ENCODE measurements at places on chromosomes 3 and 15.
A peak's percentile ranks its signal among the peaks of the same experiment; 100 is the strongest.

GRCh38 chr3:107676469-107677309, 153.9 kb downstream of the BBX start:
- DNase-seq: no peak

DNA sequence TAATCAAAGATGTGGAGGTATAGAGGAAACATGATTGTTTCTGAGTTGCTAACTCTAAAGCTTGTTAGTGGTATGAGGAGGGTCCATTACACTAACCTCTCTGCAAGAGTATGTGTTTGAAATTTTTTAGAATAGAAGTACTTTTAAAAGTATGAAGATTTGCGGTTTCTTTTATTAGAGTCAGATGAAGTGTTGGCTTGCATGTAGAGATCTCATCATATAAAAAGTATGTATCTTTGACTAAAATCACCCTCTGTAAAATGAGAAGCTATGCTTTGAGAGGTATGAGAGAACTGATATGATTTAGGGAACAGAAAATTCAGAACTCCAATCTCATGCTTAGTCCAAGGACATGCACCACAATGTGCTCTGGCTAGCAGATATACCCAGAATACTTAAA, 140.4 kb upstream of the MBNL1 start:
- DNase-seq: no peak

DNA sequence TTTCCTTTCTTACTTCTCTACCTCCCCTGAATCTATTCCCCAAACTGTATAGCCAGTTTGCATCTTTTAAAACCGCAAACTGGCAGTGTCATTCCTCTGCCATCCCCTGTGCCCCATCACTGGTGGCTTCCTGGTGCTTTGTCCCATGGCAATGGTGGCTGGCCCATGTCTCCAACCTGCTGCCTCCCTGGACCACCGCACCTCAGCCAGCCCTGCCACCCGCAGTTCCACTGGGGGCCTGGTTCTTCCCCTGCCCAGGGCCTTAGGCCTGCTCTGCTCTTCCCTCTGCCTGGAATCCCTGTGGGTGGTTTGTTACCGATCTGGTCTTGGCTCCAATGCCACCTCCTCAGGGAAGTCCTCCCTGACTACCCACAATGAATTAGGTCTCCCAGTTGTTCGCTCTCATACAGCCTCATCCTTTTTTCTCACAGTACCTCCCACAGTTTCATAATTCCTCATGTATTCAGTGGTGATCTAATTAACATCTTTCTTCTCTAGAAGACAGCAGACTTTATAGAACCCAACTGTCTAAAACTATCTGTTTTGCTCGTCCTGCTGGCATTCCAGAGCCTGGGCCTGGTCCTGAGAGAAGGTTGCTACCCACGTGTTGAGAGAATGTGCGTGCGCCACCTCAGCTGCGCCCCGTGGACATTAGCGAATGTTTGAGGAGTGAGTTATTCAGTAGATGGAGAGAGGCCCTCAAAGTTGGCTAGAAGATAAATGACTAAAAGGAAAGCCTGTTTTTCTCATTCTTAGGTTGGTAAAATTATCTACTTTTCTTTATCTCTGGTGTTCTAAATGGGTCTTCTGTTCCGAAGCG, 130.1 kb downstream of the DNAJB8 start:
- no peak for DNase-seq

DNA sequence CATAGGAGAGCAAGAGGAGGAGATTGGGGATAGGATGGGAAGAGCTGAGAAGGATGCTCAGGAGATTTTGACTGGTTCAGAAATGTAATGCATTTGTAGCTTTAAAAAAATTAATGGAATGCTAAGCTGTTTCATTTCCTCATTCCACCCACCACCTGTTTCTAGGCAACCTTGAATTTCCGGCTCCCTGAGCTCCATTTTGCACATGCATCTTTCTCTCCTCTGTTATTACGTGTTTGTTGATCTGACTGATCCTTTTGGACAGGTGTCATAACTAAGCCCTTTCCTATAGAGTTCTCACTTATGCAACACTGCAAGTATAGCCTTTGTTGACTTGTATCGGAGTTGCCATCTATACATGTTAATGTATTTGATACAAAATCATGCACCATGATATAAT, 4.3 kb downstream of the TMPRSS7 start:
- DNase-seq: no peak

DNA sequence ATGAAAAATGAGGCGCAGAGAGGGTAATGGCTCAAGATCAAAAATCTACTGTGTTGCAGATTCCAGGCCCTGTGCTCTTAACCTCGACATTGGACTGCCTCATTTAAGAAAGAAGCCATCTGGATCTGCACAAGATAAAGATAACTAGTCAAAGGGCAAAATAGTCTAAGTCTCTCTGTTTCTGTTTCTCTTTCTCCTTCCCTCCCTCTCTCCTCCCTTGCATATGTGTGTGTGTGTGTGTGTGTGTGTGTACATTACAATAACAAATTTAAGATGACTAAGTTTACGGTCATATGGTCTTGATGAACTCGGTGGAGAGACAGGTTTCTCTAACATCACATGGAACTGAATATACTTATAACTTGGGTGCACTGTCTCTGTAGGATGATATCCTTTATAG, 69.2 kb downstream of the MEIS2 start:
- no peak for DNase-seq

DNA sequence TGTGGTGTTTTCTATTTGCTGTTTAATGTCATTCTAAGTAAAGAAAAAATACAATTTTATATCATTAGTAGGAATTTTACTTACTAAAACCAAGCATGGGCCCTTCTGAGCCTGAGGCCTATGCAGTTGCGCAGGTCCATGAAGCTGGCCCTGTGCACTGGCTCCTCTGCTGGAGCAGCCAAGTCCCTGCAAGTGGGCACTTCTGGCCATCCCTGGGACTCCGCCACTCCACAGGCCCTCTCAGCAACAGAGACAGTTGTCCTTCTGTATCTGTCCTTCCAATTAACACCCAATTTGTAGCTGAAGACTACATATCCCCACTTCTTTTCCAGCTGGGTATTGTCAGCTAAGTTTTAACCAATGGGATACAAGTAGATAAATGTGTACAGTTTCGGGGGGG, 49.9 kb upstream of the RYK start:
- no peak for DNase-seq

DNA sequence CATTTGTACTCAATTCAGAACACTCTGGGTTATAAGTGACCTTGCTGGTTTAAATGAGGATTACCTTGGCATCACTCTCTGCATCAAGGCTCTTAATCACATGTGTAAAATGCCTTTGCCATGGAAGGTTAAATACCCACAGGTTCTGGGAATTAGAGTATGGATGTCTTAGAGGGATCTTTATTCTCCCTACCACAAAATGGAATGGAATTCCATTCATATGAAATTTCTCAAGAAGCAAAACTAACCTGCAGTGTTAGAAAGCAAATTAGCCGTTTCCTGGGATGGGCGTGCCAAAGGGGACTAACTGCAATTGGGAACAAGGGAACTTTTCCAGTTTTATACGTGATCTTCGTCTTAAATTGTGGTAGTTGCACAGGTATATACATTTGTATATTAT, 39.8 kb downstream of the TBL1XR1 start:
- DNase-seq: no peak

DNA sequence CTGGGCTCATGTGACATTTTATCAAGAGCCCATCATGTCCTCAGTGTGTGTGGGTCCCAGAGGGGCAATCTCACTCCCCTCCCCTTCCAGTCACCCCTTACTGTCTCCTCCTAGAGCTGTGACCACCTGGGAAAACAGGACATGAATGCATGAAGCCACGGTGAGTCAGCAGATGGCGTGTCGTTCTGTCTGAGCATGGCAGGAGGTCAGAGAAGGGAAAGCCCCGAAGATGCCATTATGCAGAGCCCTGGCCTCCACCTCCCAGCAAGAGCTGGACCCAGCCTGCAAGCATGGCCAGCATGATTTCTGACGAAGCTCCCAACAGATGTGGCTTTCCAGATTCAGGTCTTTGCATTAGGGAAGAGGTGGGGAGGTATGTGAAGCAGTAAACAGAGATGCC, 118.5 kb downstream of the TLE3 start:
- no peak for DNase-seq

GRCh38 chr3:48157950-48158376, 30.3 kb downstream of the CDC25A start:
- DNase-seq: peak; percentile 62
